ENCODE measurements at places on chromosomes 2 and 18. TPM values are rescaled to one million over a fixed set of nuclear protein-coding genes. Genes with fewer than 3 reads are reported as not detected.

FN1 gene
- 4,986 TPM for total RNA-seq

GATA6 gene
- total RNA-seq, result 12.4 TPM

MPV17 gene
- 93.4 TPM for total RNA-seq

OTOS gene
- not detected for total RNA-seq

USP34 gene
- total RNA-seq, result 120 TPM

DNA sequence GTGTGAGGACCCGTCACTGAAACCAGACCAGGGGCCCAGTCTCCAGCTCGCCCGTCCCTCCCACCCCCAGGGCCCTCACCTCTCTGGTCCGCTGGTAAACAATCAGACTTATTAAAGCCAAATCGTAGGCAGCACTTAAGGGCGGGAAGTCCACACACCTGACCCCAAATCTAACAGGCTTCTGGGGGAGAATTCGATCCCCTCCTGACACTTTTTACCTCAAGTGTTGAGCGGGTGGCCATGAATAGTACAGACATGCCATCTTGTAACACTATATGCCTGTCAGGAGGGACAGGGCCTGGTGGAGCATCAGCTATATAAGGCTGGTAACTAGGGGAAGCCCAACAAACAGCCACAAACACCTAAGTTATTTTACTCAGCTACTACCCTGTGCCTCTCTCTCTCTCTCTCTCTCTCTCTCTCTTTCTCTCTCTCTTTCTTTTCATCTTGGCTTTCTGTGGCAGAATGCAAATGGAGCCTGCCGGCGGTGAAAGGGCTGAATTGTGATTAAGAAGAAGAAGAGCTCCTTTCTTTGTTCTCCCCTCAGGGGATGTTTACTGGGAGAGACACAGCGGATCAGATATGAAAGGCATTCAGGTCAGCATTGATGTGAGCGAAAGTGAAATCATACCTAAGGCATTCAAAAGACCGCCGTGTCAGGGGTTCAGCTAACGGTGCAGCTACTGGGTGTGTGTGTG lies 9.5 kb downstream of the ZEB2 start:
- ATAC-seq, result no peak

DNA sequence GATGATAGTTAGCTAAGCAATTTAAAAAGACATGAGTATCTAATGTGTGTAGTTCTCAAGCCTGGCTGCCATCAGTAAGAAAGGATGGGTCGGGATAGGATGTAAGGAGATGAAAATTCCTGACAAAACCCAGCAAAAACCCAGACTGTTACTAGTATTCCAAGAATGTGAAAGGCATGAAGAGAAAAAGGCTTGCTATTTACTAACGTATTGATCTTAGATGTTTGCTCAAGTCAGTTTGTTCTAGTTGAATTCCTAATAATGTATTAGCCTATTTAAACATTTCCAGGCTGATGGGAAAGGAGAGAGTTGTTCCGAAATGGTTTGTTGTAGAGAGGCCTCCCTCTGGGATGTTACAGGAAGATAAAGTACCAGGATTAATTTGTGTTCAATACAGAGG lies 88.2 kb downstream of the ZNF532 start:
- ATAC-seq, result no peak

- ATAC-seq, result no peak
These were observed 494.5 kb downstream of the RNF144A start for GRCh38 chr2:7411691-7412090.

GRCh38 chr2:101348883-101349282 lies 38.4 kb downstream of the CREG2 start:
- ATAC-seq, result no peak

DNA sequence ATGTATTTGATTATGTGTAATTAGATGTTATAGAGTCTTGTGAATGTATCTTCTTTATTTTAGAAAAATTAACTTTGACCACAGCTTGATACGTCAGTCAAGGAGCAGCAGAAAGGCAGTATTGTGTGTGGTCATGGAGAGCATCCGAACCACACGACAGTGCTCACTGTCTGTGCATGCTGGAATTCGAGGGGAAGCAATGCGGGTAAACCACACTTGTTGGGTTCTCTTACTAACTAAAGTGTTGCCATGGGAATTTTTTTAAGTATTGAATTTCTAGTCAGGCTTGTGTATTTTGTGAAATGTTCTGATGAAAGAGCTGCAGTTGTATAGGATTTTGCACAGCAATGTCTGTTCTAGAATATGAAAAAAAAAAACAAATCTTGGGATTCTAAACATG lies 4.8 kb downstream of the PJVK start:
- no peak for ATAC-seq

DNA sequence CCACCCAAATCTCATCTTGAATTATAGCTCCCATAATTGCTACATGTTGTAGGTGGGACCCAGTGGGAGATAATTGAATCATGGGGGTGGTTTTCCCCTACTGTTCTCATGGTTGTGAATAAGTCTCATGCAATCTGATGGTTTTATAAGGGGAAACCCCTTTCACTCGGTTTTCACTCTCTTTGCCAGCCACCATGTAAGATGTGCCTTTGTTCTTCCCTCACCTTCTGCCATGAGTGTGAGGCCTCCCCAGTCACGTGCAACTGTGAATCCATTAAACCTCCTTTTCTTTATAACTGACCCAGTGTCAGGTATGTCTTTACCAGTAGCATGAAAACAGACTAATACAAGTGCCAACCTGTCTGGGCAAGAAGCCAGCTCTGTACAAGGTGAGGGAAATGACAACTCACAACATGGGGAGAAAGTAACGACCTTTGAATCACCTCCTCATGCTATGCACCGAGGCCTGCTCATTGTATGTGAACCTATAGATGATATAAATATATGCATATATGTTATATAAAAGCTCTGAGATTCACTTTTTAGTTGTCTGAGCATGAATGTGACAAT lies 162.2 kb downstream of the ALPK2 start:
- no peak for ATAC-seq

- ATAC-seq, result no peak
These were observed 716.7 kb downstream of the DCDC2C start for GRCh38 chr2:4420032-4420431.

DNA sequence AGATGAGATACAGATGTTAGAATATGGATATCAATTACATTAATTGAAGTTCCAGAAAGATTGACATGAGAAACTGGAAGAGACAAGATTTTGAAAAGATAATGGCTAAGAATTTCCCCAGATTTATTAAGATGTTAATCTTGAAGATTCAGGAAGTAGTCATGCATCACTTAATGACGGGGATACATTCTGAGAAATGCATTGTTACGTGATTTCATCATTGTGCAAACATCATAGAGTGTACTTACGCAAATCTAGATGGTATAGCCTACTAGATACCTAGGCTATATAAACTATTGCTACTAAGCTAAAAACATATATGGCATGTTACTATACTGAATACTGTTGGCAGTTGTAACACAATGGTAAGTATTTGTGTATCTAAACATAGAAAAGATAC lies 6.8 kb upstream of the CHMP3 start:
- ATAC-seq, result no peak

- no peak for ATAC-seq
These were observed 36.7 kb upstream of the OSBPL6 start for GRCh38 chr2:178157574-178157973.

DNA sequence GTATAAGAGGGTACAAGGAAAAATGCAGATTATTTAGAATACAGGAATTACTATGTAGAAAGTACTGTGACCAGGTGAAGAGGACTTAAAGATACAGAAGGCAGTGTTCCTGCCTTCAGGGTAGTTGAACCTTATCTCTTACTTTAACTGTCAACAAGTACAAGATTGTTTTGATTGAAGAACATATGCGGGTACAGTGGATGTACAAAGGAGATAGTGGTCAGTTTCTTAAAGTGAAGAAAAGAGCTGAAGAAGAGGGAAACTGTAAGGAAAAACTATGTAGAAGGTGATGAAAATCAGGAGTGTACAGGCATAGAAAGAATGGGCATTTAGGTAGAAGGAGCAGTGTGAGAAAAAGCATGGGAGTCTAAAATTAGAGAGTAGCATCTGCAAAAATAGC lies 2.2 kb downstream of the RALBP1 start:
- ATAC-seq, result no peak

DNA sequence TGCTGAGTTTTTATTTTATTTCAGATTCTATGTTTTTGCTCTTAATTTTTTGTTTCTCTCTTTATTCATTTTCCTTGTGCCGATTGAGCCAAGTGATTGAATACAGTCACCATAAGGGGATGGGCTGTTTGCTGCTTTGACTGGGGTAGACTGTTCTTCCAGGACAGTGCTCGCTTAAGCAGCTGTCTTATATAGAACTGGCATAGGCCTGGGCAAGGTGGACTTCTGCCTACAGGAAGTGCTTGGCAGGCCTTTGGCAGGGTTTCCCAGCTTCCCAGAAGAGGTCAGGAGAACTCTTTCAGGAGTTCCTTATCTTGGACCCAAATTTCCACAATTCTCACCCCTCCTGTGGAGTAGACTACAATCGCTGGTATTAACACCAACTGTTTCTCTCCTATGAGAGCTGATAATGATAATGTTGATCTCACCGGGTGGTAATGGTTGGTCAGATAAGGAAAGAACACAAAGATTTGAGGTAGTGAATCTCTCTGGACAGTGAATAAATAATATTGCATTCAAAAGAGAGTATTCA lies 207.5 kb upstream of the ST6GAL2 start:
- no peak for ATAC-seq

DNA sequence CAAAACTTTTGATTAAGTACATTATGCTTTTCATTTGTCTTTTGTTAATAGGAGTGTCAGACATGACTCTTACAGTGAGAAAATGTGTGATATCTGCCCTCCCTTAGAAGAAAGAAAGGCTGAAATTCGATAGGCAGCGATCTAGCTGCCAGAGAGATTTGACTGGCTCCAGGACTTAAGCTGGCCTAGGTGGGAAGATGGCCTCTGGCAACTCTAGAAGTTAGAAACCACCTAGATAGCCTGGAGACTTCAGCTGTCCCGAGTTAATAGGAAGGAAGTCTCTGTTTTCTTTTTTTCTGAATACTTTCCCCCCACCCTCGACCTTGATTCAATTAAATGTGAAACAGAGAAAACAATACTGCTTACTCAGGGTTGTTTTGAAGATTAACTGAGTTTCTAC lies 1194.7 kb upstream of the CRIM1 start:
- ATAC-seq, result no peak
